Stimulated activated CD4-positive, alpha-beta T cell treated with anti-CD3 and anti-CD28 coated beads, Interleukin-2, amount 100 ng/mL, for 48 hours (primary cell): ENCODE measurements at places on chromosomes 12 and 14.

DNA sequence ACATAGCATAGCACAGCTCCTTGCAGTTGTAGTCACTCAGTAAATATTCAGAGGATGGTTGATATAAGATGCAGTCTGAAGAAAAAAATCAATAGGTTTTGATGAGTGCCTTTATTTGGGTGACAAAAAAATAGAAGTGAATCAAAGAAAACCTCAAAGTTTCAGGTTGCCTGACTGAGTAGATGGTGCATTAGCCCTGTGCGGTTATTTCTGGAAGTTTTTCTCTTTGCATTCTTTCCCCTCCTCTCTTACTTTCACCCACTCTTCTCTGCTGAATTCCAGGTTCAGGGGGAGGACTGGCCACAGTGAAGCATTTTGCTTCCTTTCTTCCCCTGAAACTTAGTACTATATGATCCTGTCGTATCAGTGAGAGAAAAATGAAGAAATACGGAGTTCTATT, 28.6 kb downstream of the TRHDE start:
- no peak for DNase-seq

- DNase-seq: no peak
These were observed 109.2 kb downstream of the ATXN7L3B start for GRCh38 chr12:74646831-74647230.

- no peak for DNase-seq
These were observed 11.3 kb downstream of the GARIN6 start for GRCh38 chr12:99658671-99659349.

GRCh38 chr12:101117842-101118241, 92.2 kb downstream of the SLC5A8 start:
- no peak for DNase-seq

GRCh38 chr14:90582166-90582565, 185.3 kb downstream of the CALM1 start:
- DNase-seq: no peak

- DNase-seq: no peak
These were observed 120.1 kb downstream of the AACS start for GRCh38 chr12:125185311-125185739.

GRCh38 chr12:25434515-25434914, 118.6 kb downstream of the LMNTD1 start:
- no peak for DNase-seq

GRCh38 chr14:102826161-102826560, 48.9 kb downstream of the TRAF3 start:
- no peak for DNase-seq

DNA sequence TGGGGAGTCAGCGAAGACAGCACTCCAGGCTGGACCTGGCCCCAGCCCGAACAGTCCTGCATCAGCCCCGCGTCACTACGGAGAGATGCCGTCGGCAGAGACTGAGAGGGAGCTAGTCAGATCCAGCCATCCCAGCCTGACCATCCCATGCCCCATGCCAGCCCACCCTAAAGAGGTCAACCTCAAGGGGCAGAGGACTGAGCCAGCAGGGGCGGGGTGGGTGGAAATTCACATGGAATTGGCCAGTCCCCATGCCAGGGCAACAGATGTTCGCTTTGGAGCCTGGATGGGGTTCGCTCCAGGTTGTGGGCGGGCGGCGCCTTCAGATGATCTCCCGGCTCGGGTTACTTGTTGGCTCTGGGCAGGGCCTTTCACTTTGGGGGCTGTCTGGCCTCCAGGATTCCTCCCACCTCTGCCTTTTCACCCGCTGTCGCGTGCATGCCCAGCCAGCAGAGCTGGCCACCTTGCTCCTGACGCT, 154.3 kb downstream of the TSPAN9 start:
- DNase-seq: no peak

- no peak for DNase-seq
These were observed 54.1 kb downstream of the BEGAIN start for GRCh38 chr14:100532906-100533655.

GRCh38 chr12:116598311-116599284, 39.4 kb downstream of the MAP1LC3B2 start:
- no peak for DNase-seq

DNA sequence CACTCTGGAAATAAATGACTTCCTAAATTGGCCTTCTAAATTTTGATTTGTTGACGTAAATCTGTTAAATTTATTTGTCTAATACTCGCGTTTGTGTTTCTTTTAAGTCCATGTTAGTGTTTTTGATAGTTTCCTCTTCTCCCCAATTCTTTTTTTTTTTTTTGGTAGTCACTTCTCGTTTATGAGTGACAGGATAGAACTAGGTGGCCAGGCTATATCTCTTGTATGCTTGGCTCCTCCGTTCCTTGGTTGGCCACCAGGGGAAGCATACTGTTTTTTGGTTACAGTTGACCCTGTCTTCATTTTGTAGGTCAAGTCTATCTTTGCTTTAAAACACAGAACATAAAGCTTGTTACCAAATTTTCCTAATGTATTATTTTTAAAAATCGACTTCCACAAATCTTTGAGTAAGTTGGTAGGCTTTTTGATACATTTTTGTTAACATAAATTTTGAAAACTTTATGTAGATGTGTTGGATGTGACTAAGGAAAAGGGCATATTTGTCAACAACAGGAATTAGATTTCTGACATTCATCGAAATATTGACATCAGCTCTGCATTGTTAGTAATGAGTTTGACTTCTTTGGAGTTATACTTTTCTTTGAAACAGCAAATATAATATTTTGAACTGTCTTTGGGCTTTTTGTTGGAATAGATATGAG, 2.2 kb downstream of the RCOR1 start:
- peak; percentile 57 for DNase-seq

DNA sequence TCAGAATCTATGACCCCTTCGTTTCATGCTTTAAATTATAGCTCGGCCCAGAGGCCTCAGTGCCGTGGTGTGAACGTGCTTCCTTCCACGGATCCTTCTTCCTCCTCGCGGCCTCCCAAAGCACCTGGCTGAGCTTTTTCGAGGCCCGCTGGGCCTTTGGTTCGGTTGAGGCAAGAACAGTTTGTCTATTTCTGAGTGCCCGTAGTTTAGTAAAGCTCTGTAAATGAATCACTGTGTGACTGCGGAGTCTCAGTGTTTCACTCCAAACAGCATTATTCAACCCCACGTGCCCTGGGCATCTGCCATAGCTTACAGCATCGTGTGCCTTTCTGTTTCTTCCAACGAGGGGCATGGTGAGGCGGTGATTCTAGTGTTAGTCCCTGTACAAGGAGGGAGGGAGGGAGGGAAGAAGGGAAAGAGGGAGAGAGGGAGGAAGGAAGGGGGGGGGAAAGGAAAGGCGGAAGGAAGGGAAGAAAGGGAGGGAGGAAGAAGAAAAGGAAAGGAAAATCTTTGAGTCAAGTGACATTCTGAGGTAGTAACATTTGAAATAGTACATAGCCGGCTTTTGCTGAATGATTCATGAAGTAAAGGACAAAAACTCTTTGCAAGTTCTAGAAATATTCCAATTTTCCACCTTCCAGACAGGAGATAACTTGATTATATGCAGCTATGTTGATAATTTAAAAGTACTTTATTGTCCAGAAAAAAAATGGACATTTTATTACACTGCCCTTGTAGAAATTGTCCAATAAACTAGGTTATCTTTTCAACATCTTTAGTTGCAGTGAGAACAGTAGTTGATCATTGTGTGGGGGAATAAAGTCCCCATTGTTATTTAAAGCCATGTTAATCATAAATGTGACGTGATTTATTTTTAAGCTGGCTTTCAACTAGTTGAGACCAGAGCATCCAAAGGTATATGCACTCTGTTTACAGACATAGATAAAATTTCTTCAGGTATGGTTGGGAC, 1.2 kb upstream of the TRIM9 start:
- DNase-seq: peak; percentile 0

DNA sequence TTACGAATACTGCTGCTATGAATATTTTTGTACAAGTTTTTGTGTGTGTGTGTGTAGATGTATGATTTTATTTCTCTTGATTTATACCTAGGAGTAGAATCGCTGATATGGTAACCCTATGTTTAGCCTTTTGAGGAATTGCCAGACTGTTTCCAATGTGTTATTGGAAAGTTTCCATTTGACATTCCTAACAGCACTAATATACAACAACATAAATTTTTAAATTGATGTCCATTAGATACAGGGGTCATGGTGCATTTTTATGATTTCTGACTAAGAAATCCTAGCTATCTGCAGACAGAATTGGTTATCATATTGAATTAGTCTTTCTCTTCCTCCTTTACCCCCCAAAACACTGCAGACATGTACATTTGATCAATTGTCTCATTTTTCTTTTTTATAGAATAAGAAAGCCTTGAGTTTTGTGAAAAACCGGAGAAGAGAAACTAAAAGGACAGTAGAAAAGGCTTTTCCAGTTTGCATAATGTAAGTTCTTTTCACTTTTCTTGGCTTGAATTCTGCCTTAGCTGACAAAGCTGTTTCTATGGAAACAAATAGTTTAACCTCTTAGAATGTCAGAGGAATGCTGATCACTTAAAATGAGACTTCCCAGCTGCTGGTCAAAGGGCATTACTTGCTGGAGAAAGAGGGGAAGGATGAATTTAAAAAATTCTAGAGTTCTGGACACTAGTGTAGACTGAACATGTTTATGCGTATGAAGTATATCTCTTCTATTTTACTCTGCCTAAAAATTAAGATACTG, 28.2 kb downstream of the PALS1 start:
- DNase-seq: no peak

GRCh38 chr14:37641117-37641516, 45.7 kb downstream of the TTC6 start:
- no peak for DNase-seq

- DNase-seq: no peak
These were observed 22.8 kb downstream of the GSTZ1 start for GRCh38 chr14:77343662-77344061.

DNA sequence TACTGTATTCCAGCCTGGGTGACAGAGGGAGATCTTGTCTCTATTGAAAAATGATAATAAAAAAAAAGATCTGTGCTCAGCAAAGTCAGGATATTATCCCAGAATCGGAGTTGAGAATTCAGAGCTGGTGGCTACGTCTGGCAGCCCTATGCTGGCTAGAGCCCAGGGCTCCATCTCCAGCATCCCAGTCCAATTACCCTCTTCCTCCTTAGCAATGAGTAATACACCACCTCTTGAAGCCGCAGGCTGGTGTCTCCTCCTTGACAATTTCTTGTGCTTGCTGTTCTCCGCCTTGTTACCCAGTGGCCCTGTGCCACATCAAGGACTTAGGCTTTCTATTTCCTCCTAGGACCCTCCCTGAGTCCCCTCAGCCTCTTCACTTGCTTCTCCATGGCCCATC, 38.4 kb upstream of the DDX11 start:
- no peak for DNase-seq

DNA sequence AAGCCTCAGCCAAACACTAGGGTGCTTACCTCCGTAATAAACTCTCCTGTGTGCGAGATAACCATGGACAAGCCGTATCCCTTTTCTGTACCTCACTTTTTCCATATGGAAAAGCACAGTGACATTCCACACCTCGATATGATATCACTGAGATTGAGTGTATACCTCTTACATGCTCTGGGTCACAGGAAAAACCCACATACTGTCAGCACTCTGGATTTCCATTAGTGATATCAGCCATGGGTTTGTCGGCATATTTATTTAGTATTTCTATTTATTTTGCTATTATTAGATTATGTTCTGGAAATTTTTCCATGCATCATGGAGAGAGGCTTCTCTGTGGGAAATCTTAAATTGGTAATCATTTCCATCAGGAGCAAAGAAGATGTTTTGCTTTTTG, 28.0 kb upstream of the DAAM1 start:
- DNase-seq: no peak
